ENCODE measurements at places on chromosomes 2 and 18.

DNA sequence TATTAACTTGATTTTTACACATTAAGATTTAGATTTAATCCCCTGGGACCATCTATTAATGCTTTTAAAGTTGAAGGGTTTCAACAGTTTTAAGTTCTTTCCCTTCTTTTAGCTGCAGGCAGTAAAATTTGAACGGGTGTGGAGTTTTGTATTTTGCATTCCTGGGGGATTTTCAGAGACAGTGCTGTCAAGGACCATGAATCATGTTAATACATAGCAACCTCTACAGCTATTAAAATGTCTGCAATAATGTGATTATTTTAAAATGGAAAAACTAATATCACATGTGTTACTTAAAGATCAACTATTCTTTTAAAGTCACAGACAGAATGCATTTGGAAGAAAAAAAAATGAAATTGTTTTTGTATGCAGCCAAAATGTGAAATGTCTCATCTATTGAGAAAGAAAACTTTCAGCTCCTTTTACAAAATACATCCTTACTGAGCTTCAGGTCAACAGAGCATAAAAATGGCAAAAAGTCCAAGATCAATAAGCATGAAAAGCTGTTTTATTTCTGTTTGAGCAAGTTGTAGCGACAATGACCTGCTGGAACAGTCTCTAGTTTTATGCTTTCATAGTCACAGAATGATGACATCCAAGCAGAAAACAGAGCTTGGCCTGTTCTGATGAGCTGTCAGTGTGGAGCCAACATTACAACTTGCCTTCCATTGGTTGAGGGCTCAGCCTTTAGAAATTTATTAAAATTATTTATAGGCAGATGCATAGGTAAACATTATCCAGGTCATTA, 21.6 kb upstream of the ZNF521 start:
- no peak for DNase-seq

DNA sequence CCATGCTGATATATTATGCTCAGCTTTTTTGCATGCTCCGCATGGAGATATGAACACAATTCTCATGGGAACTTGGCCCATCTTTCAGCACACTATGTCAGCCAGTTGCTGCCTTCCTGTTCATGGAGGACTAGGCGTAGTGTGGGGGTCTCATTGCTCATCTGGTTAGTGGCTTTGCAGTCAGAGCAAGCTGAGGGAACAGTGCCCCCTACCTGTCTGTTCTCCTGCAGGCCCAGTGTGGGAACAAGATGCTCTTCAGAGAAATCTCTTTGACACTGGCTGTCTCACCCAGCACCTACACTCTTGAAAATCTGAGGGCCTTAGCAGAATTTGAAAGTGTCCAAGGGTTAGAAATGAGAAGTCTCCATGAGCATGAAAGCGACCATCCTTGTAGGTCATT, 47.1 kb downstream of the SPTBN1 start:
- DNase-seq: peak; percentile 40

DNA sequence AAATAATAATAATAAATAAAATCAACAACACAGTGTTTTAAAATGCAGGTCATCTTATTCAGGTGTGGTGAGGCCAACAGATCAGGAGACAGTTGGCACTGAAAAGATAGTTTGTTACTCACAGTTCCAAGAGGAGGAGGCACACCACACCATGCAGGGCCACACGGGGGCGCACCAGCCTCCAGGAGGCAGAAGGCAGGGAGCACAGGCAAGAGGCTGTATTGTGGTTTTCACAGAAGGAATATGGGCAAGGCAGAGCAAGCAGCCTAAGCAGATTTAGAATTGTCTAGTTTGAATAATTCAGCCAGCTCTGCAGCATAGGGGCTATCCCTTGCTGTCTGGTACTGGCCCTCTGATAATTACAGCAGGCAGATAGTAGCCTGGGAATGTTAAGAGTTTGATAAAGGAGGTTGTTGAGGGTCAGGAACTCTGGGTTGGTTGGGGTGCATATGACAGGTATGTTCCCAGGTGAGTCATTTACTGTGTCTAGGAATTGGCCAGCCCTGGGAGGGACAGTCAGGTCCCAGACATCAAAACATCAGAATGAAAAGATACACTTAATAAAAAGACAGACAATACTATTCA, 31.3 kb downstream of the KIAA2012 start:
- peak; percentile 58 for DNase-seq

DNA sequence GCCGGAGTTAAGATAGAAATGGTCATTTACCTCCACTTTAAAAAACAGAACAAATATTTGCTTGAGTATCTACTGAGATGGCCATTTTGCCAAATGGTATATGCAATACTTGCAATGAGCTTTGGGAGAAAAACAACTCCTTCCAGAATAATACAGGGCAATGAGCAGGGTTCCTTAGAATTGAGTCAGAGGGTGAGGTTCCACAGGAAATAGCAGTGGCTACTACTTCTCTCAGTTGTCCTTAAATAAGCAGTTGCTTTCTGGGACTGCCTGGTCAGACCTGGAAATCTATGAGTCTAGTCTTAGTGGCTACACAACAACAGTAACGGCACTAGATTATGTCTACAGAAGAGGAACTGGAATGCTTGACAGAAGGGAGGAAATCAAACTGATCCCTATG, 80.9 kb upstream of the CCDC85A start:
- peak; percentile 59 for DNase-seq

GRCh38 chr2:239696559-239697207, 295.9 kb upstream of the HDAC4 start:
- no peak for DNase-seq

DNA sequence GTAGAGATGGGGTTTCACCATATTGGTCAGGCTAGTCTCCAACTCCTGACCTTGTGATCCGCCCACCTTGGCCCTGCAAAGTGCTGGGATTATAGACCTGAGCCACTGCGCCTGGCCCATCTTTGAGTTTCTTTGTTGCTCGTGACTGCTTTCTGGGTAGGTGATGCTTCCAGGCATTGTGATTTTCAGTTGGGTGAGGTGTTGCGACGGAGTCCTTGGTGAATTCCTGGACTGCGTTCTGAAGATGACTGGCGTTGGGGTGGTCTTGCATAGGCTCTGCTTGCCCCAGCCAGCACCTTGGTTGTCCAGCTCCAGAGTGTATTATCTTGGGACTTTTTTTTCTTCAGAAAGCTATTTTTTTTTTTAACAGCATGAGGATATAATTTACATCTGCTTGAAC, 103.4 kb downstream of the DCDC2C start:
- DNase-seq: no peak

- no peak for DNase-seq
These were observed 366.4 kb upstream of the FSIP2 start for GRCh38 chr2:185372188-185372587.

DNA sequence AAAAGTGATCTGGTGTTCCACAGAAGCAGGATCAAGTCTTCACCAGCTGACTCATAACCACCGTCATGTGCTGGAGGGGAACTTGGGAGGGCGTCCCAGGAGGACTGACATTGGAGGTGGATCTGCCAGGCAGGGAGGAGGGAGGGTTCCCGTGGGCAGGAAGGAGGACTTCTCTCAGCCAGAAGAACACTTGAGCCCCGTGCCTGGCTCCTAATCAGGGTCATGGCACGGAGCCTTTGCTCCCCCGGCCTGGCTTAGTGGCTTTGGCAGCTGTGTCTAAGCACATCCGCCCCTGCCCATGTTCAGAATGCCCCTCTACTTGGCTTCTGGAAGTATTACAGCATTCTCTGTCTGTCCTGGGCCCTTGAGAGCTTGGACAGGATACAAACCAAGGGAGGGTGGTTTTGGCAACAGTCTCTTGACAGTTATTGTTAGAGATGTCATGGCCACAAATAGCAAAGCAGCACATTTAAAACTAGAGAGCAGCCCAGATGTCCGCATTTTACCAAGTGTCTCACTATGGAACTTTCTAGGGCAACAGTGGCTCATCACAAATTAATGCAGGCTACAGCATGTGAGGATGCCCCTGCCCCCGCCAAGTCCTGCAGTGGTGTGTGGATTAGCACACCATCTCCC, 11.5 kb downstream of the PPP1R7 start:
- peak; percentile 72 for DNase-seq

DNA sequence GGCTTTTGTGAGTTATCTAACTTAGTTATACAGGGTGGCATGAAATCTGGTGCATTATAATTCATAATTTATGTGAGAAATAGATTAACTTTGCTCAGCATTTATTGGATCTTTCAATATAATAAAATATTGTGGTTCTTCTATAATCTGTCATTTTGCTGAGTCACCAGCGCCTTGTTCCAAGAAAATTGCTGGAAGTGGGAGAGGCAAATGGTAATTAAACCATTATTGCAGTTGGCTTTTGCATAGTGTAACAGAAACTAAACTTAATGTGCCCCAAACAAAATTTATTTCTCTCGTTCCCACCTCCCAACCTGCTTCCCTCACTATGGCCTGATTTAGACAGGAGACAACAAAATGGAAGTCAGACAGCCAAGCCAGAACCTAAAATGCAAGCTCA, 146.3 kb downstream of the GALR1 start:
- DNase-seq: no peak

GRCh38 chr2:6113786-6114185, 421.6 kb downstream of the SOX11 start:
- DNase-seq: no peak

- no peak for DNase-seq
These were observed 269.7 kb upstream of the THSD7B start for GRCh38 chr2:136495636-136496035.

DNA sequence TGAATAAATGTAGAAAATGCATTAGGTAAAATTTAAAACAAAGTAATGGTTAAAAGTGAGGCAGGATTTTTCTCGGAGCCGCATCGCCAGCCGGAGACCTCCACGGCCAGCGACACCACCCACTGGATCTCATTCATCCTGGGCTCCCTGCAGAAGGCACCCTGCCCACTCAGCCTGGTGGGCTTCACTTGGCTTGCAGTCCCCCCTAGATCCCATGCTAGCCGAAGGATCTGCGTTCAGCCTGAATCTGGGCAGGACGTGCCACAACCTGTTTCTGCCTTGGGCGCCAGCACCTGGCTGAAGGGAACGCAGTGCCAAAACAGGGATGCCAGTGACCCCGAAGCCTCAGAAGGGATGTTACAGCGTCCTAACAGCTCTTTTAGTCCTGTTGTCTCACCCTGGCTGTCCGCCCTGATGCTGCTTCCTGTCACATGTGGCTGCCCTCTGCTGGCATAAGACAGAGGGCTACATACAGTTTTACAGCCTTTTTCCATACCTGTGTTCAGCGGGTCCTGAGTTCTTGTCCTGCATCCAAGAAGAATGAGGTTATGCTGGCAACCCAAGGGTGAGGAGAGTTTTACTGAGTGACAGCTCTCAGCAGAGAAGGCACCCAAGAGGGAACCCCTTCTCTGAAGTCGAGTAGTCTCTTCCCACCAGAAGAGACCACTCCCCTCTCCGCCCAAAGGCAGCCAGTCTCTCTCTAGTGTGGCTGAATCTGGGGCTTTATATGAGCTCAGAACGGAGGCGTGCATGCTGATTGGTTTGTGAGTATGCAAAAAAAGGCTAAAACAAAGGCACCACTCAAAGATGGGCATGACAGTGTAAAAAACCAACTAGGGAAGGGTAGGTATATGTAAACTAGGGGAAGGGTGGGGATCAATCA, 173.1 kb upstream of the GYPC start:
- peak; percentile 35 for DNase-seq

DNA sequence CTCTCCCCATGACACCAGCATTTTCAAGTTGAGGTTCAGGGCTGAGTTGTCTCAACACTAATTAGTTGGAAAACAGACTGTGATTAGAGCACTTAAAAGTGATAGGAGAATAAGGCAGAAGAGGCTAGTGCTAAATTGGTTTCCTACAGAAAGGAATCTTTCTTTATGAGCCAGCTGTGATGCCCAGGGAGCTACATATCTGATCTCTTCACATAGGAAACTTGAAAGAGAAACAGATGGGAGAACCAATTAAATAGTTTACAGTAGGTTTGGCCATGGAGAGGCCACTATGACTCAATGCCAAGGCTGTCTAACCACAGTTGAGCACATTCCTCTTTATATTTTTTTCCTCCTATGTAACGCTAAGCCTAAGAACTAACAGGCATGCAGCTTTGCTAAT, 418.3 kb upstream of the CYRIA start:
- peak; percentile 50 for DNase-seq

DNA sequence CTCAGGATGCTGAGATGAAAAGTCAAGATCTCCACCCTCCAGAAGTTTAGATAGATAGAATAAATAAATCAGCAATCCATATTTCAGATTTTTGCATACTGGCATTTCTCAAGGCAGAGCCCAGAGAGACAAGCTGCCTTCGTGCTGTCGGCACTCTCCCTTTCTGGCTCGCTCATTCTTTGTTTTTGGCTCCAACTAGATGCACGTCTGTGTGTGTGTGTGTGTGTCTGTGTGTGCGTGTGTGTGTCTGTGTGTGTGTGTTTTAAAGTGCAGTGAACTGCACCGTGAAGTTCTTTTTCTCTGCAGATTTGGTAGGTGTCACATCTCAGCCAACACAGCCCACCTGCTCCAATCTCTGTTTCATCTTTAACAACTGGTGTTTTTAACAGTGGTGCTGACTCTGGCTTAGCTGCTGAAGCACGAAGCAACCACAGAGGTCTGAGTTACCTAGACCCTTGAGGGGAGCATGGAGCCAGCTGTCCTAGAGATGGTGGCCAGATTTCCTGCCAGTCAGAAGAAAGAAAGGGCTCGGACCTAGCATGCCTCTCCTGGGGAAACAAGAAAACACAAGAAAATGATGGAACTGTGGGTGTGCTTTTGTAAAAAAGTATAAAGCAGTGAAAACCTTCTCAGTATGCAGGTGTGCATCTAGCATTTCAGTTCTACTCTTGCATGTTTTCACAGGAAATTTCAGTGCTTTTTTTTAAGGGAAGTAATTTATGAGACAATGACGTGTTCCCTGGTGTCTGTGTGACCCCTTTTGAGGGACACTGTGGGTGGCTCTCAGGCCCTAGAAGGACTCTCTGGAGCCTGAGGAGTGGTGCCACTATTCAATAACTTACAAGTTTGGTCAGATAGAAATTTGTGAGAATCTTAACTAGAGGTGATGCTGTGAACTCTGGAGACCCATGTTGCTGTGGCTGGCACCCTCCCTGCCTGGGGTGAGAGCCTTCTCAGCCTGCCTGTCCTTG, 364.3 kb downstream of the RNF144A start:
- DNase-seq: no peak

DNA sequence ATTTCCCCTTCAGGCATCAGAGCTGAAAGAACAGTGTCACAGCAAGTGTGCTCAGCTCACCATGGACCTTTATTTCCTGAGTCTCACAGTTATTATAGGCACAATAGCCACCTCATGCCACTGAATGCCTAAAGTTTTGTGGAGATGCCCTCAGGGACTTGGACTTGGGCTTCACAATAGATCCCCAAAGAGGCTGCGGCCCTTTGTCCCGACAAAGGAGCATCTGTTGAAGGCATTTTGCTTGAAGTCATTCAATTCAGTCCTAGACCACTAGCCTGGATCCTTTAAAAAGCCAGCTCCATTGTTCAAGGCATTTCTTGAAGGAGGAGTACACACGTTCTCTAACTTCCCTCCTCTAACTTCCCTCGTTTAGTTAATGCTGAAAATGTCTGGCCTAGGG, 125.4 kb downstream of the DCC start:
- no peak for DNase-seq

GRCh38 chr2:58089081-58089480, 42.5 kb downstream of the VRK2 start:
- DNase-seq: no peak
